ENCODE measurements at places on chromosomes 2 and 18.

GRCh38 chr2:181158427-181158826 lies 178.0 kb downstream of the UBE2E3 start:
- no peak for DNase-seq

DNA sequence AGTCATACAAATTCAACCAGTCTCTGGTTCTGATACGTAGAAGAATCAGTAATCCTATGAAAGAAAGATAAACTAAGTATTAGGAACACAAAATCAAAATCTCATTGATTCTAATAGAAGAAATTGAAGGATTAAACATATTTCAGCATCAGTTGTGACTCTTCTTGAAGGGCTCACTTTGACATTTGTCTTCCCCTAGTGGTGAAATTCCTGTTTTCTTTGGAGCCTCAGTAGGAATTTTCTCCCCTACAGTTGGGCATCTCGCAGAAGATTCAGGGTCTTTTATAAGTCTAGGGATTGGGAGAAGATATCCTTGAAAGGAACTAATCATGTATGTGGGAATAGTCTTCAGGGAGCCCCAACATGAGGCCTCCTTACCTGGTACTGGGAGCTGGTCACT lies 2.8 kb upstream of the CRYGB start:
- DNase-seq = no peak

GRCh38 chr2:126838716-126838985 lies 60.0 kb upstream of the TEX51 start:
- no peak for DNase-seq

DNA sequence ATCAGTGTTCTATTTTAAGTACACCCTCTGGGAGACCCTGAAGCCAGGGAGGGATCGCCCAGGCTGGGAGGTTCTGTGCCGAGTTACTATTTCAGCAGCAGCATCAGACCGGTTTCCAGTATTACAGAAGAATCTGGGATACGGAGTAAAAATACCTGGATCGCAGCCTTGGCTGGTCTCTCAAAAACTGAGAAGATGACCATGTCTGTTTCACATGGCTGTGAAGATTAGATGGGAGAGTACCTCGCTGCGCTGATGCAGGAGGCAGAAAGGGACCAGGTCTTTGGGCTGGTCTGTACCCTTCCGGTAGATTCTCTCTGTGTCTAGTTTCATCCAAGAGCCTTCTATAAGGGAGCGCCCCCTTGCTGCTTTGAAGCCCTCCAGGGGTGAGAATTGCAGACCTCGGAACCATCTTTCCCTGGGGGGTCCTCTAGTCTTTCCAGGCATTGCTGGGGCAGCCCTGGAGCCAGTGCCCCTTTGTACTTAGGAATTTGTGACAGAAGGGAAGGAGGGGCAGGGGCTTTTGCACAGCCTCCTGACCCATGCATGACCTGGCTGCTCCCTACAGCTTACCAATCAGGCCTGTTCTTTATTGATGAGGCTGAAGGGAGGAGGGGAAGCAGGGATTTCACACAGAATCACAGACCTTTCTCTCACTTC lies 56.3 kb upstream of the MAPRE3 start:
- no peak for DNase-seq

Measured in NAMALWA (cell line).